ENCODE measurements at places on chromosomes 5 and 9. TPM values are rescaled to one million over a fixed set of nuclear protein-coding genes. Genes with fewer than 3 reads are reported as not detected.
A peak's percentile ranks its signal among the peaks of the same experiment; 100 is the strongest.

SAPCD2 gene
- 1.2 TPM for polyA plus RNA-seq

GRCh38 chr9:128001779-128002298 is 21.1 kb upstream of the EEIG1 start:
- no peaks in the 10 kb centered on the region for H3K27me3 ChIP-seq
- no peak for DNase-seq
- H3K4me1 ChIP-seq = peaks cover 2% of the 10 kb centered on the region
- no peak overlapping the region for H3K27ac ChIP-seq
- no peak overlapping the region for H3K4me3 ChIP-seq

GRCh38 chr5:100694100-100694499 is 158.9 kb downstream of the FAM174A start:
- H3K27ac ChIP-seq = no peak overlapping the region
- H3K4me1 ChIP-seq = peaks cover 12% of the 10 kb centered on the region
- no peaks in the 10 kb centered on the region for H3K36me3 ChIP-seq
- no peak for DNase-seq
- no peak overlapping the region for H3K4me3 ChIP-seq

BARHL1 gene
- not detected for polyA plus RNA-seq

SLC36A2 gene
- polyA plus RNA-seq = not detected

DNA sequence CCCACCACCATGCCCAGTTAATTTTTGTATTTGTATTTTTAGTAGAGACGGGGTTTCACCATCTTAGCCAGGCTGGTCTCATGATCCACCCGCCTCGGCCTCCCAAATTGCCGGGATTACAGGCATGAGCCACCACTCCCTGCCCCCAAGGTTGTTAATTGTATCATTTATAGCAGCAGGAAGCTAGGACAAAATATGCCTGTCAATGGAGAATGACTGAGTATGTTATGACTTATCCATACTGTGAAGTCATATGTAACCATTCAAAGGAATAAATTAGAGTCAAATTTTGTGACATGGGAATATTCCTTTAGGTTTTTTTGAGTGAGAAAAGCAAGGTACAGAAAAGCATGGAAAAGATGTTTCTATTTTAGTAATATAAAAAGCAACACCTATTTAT is 3.9 kb upstream of the DAB2 start:
- no peaks in the 10 kb centered on the region for H3K27me3 ChIP-seq
- H3K36me3 ChIP-seq = no peaks in the 10 kb centered on the region
- DNase-seq = no peak
- peaks cover 13% of the 10 kb centered on the region for H3K4me1 ChIP-seq

GRCh38 chr9:34496149-34496712 is 26.6 kb downstream of the ENHO start:
- no peak overlapping the region for H3K4me3 ChIP-seq
- no peak overlapping the region for H3K27ac ChIP-seq
- peaks cover 19% of the 10 kb centered on the region for H3K4me1 ChIP-seq
- peak; percentile 15 for DNase-seq

DNA sequence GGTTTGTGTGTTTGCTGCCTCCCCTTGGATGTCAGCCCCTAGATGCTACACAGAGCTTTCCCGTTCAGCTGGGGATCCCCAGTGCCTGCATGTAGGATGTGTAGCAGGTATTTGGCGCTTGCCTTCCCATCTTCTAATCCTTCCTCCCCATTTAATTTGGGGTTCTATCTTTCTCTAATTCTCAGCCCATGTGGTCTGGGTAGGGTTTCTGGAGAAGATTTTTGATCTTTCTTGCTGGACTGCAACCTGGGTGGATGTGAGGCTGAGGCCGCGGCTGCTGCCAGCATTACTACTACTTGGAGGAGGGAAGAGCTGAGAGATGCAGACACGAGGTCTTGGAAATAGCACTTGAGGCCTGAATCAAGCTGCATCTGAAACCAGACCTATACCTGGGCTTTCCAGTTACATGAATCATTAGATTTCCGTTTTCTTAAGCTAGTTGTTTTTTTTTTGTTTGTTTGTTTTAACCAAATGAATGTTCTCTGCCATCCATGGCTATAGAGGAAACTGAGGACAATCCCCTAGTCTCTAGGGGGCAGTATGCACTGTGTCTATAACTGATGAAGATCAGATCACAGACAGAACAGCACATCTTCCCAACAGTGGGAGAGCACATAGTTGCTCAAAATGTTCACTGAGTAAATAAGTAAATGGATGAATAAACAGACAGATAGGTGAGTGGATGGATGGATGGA is 178.6 kb downstream of the FGF18 start:
- no peak for DNase-seq
- H3K27ac ChIP-seq = no peak overlapping the region
- peaks cover 8% of the 10 kb centered on the region for H3K4me1 ChIP-seq
- peaks cover 8% of the 10 kb centered on the region for H3K27me3 ChIP-seq
- no peak overlapping the region for H3K4me3 ChIP-seq

DNA sequence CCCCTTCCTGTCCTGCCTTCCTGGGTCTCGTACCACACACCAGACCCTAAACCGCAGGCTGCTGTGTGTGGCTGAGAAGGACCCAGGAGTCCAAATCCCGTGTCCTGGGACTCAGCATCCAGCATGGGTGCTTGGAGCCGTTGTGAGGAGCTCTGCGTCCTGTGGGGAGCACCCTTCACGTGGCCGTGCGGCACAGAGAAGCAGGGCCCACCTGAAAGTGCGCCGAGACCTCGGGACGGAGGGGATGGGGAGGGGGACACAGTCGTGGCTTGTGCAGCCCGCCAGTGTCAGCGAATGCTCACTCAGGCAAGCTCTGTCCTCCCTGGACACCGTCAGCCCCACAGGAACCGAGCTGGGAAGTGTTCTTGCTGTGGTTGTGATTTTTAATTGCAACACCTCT is 244.6 kb downstream of the CACNA1B start:
- no peak overlapping the region for H3K27ac ChIP-seq
- no peaks in the 10 kb centered on the region for H3K4me1 ChIP-seq
- DNase-seq = no peak
- no peaks in the 10 kb centered on the region for H3K36me3 ChIP-seq
- no peak overlapping the region for H3K4me3 ChIP-seq

DNA sequence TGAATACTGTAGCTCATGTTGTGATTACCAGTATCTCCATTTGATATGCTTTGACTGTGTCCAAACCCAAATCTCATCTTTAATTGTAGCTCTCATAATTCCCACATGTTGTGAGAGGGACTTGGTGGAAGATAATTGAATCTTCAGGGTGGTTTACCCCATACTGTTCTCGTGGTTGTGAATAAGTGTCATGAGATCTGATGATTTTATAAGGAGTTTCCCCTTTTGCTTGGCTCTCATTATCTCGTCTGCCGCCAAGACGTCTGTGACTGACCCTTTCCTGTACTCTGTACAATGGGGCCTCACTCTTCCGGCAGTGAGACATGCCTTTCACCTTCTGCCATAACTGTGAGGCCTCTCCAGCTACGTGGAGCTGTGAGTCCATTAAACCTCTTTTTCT is 59.3 kb downstream of the TRIO start:
- no peak for DNase-seq
- H3K36me3 ChIP-seq = peaks cover 2% of the 10 kb centered on the region
- no peak overlapping the region for H3K4me3 ChIP-seq
- H3K27me3 ChIP-seq = no peaks in the 10 kb centered on the region
- no peak overlapping the region for H3K27ac ChIP-seq
- peaks cover 41% of the 10 kb centered on the region for H3K4me1 ChIP-seq

- peaks cover 16% of the 10 kb centered on the region for H3K4me1 ChIP-seq
- no peak overlapping the region for H3K27ac ChIP-seq
- H3K4me3 ChIP-seq = no peak overlapping the region
- no peaks in the 10 kb centered on the region for H3K27me3 ChIP-seq
- no peak for DNase-seq
- H3K36me3 ChIP-seq = peaks cover 2% of the 10 kb centered on the region
These were observed 16.2 kb downstream of the ANKS6 start for GRCh38 chr9:98780059-98780749.

DNA sequence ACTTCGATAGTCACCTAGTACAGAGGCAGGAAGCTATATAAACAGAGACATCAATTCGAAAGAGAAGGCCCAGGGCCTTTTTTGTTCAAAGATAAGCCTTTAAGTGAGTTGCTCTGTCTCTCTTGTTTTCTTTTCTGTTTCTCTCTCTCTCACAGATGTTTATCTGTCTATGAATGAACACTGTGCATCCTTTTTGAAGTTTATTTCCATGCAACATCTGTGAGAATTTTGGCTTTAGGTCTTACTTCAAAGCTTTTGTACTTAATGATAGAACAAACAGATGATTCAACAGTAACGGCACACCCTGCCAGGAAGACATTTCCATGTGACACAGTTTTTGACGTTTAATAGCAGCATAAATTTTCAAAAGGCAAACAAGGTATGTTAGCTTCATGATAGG is 1413.1 kb upstream of the CDH6 start:
- H3K36me3 ChIP-seq = no peaks in the 10 kb centered on the region
- H3K4me1 ChIP-seq = no peaks in the 10 kb centered on the region
- H3K27ac ChIP-seq = no peak overlapping the region
- H3K27me3 ChIP-seq = no peaks in the 10 kb centered on the region

DNA sequence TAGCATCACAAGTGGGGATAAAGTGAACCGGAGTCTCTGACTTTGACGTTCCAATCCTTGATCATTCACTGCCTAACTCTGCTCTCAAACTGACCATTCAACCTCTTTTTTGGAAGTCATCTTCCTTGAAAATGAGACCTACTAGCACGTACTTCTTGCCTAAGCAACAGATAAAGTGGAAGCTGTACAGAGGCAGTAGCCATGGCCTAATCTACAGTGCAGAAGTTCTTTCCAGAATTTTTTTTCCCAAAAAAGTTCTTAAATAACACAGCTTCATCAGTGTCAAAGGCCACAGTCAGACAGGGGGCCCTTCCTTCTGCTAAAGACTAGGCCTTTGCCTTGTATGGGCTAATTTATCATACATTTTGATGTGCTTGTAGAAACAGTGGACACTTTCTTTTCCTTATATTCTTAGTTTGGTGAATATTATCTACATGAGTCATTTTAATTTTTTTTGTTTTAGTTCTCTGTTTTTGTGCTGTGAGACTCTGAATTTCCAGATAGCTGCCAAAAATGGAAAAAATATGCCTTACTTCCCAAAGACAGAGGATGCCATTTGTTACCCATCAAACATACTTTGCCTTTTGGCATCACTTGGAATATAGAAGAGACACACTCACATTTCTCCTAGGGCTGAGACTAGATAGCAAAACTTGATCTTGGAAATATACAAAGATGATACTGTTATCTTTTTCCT is 96.3 kb upstream of the VCAN start:
- H3K27me3 ChIP-seq = no peaks in the 10 kb centered on the region
- H3K4me3 ChIP-seq = no peak overlapping the region
- no peaks in the 10 kb centered on the region for H3K4me1 ChIP-seq
- H3K27ac ChIP-seq = no peak overlapping the region
- no peak for DNase-seq
- no peaks in the 10 kb centered on the region for H3K36me3 ChIP-seq

ACER2 gene
- polyA plus RNA-seq = 4.3 TPM

DNA sequence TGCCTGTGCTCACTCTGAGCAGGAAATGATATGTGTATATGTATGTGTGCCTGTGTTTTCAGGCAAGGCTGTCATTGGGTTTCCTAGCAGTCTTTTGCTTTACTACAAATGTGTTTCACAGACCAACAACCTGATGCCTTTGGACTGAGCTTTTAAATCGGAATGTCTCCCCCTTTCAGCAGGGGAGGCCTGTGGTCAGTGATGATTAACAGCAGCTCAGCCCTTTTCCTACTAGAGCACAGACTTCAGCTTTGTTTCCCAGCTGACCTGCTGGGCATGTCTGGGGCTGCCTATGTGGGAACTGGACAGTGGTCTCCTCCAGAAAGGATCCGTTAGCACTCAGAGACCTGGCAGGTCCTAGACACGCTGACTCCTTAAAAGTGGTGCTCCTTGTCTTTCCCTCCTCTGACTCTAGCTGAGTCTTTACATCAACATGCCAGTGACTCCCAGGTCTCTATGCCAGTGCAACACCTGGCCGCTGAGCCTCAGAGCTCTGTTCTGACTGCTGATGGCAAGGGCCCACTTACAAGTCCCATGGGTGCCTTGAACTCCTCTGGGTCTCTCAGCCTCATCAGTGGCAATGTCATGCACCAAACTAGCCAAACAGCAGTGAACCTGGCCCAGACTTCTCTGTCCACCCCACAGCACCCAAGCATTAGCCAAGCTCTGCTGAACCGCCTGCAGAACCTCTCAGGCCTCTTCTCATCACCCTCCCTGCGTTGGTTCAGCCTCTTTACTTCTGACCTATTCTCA is 7.7 kb downstream of the MACROH2A1 start:
- no peak overlapping the region for H3K4me3 ChIP-seq
- H3K27me3 ChIP-seq = no peaks in the 10 kb centered on the region
- DNase-seq = no peak
- H3K27ac ChIP-seq = peak overlapping the region; percentile 6
- peaks cover 47% of the 10 kb centered on the region for H3K36me3 ChIP-seq

DNA sequence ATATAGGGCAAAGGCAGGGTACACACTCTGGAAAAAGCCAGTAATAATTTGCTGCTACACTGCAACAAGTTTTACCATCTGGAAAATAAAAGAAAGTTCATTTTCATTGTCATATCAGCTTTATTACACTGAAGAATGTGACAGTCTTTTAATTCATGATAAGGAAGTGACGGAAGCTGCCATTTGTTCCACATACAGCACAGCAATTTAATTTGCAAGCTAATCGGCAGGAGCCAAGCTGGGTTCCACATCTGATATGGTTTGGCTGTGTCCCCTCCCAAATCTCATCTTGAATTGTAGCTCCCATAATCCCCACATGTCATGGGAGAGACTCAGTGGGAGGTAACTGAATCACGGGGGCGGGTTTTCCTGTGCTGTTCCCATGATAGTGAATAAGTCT is 16.5 kb downstream of the PRELID2 start:
- H3K4me1 ChIP-seq = no peaks in the 10 kb centered on the region
- H3K4me3 ChIP-seq = no peak overlapping the region
- peaks cover 4% of the 10 kb centered on the region for H3K36me3 ChIP-seq
- no peak overlapping the region for H3K27ac ChIP-seq
- DNase-seq = no peak
- H3K27me3 ChIP-seq = no peaks in the 10 kb centered on the region

DNA sequence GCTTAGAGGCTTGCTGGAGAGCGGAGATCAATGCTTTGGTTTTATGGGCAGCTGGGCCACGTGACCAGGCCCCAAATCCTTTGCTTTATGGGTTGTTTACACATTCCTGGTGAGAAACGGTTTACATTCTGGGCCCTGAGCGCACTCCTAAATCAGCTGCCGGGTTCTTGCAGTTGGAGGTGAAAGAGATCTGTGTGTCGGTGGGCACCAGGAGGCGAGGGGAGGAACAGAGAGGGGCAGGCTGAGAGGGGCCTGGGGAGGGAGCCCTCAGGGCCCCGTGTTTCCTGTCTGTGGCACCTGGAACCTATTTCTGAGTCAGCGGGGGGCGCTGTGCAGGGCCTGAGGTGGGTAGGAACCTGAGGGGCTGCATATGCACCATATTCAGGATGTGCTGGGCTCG is 63.5 kb upstream of the HAND1 start:
- peaks cover 13% of the 10 kb centered on the region for H3K27me3 ChIP-seq
- no peak for DNase-seq
- H3K4me1 ChIP-seq = no peaks in the 10 kb centered on the region

All from keratinocyte (primary cell).